Inflammatory macrophage treated with lipopolysaccharide for 4 hours (primary cell): ENCODE measurements at places on chromosomes 1 and 21.
A peak's percentile ranks its signal among the peaks of the same experiment; 100 is the strongest.

GRCh38 chr21:26169611-26170470, 729 bp downstream of the APP start:
- peak; percentile 59 for DNase-seq

DNA sequence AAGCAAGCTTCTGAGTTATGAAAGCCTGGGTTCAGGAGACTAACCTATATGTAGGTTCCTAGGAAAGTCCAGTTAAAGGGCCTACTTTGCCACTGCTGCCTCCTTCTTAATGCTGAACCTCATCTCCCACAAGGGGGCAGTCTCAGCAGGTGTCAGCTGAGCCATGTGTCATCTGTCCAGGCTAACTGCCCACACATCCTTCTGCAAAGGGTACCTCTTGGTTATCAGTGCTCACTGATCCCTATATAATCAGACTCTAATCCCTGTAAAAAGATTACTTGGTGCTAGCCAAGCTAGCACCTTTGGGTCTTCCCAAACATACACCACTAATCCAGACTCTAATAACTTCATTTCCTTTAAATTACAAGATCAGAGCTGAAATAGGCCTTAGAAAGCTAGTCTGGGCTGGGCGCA, 9.0 kb downstream of the PRDX1 start:
- DNase-seq = peak; percentile 80

- no peak for DNase-seq
Measured at GRCh38 chr1:216448011-216448510, 24.8 kb upstream of the USH2A start.

GRCh38 chr1:188140958-188141357, 1312.2 kb downstream of the PLA2G4A start:
- DNase-seq = no peak

DNA sequence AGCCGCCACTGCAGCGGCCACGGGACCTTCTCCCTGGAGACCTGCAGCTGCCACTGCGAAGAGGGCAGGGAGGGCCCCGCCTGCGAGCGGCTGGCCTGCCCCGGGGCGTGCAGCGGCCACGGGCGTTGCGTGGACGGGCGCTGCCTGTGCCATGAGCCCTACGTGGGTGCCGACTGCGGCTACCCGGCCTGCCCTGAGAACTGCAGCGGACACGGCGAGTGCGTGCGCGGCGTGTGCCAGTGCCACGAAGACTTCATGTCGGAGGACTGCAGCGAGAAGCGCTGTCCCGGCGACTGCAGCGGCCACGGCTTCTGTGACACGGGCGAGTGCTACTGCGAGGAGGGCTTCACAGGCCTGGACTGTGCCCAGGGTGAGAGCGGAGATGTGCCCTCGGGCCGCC, 11.7 kb downstream of the TNN start:
- DNase-seq = no peak

DNA sequence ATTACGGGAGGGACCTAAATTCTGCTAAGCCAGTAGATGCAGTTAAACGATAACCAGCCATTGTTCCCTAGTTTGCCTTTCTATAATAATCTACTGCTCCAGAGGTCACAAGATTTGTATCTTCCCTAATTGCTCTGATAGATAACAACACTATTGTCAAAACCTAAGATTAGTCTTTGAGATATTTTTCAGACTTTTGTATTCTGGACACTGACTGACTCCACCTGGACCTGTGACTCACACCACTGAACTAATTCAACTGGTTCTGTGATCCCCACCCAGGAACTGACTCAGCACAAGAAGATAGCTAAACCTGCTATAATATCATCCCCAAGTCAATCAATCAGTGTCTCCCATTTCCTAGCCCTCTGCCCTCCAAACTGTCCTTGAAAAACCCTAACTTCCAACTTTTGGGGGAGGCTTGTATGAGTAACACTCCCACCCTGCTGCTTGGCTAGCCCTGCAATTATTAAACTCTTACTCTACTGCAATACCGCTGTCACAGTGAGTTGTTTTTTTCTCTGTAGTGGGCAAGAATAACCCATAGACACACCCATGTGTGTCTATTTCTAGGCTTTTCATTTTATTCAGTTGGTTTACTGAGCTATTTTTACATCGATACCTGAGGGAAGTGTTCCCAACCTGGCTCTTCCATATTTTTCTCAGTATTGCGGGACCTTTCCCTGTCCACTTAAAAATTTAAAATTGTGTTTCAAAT, 11.2 kb downstream of the KIFAP3 start:
- DNase-seq = no peak

- DNase-seq = peak; percentile 54
Measured at GRCh38 chr1:159949981-159950381, 4.1 kb downstream of the SLAMF9 start.

DNA sequence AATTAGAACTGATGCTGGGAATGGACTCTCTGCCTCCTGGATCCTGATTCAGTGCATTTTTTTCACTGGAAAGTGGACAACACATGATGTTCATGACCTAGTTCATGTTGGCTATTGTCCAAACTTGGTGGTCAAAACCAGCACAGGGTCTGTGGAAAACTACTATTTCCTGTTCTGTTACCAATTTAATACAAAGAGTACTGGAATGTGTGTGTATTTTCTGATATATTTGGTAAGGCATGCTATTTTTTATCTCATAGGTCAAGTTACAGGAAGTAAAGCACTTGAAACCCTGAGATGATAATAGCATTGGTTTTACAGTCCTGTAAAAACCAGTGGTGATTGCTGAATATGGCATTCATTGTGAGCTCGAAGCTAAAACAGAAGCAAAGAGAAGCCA, 89.9 kb downstream of the SGIP1 start:
- DNase-seq = no peak

GRCh38 chr1:226823643-226824042, 46.8 kb upstream of the PSEN2 start:
- DNase-seq = peak; percentile 29

GRCh38 chr1:30695439-30695841, 27.9 kb downstream of the MATN1 start:
- DNase-seq = no peak

GRCh38 chr1:244431166-244431565, 20.5 kb downstream of the ADSS2 start:
- DNase-seq = no peak

- no peak for DNase-seq
Measured at GRCh38 chr1:93770640-93771039, 89.0 kb upstream of the BCAR3 start.

DNA sequence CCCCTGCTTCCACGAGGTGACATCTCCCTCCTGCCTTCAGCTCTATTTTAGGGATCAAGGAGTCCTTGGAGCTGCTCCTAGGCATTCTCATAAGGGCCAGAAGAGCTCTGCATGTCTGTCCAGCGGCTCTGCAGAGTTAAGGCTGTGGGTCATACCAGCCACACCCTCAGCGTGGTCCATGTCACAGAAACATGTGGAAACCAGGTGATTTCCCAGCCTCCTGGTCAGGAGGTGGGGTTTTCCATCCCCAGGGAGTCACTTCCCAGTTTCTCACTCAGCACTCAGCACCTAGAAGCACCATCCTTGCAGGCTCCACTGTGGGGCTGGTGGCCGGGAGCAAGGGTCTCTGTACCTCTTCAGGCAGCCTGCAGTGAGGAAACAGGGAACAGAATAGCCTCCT, 1.4 kb upstream of the TNFRSF1B start:
- peak; percentile 86 for DNase-seq

GRCh38 chr21:16597753-16598152, 868.0 kb downstream of the USP25 start:
- no peak for DNase-seq

GRCh38 chr1:70204600-70204999, 779 bp downstream of the LRRC40 start:
- no peak for DNase-seq

GRCh38 chr1:208336137-208336518, 91.9 kb upstream of the PLXNA2 start:
- no peak for DNase-seq

DNA sequence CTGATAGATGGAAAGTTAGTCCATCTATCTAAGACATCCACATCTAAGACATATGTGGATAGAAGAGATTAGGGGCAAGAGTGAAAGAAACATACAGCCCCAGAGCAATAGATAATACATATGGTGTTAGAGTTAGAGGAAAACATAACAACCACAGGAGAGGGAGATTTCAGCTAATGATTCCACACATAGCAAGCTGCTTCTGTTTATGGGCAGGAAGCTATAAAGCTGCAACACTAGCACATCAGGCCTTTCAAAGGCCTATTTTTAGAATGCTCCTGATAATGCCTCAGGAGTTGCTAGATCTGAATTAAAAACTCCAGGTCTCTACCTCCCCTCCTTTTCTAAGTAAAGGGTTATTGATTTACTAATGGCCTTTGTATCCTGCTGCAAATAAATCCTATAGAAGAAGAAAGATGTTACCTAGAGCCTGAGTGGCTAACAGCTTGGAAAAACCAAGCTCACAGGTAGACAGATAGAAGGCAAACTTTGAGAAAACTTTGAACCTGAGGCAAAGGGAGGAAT, 36.1 kb downstream of the BRINP2 start:
- no peak for DNase-seq

GRCh38 chr21:23398726-23399125, 2208.6 kb downstream of the MRPL39 start:
- DNase-seq = no peak

DNA sequence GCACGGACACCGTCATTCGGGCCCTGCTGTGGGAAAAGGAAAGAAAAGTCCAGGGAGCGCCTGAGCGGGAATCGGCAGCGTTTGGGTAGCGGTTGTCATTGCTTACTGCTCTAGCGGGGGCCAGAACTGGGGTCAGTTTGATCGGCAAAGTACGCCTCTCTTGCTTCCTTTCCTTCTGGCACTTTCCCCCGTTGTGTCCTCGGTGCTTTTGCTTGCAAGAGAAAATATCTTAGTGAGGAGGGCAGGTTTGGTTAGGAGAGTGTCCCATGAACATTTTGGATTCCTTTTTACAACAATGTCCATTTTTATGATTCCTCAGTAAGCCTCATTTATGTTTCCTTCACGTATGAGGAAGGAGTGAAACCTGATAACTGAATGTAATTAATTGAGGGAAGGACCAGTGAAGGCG, 670 bp downstream of the ST3GAL3 start:
- DNase-seq = peak; percentile 15

DNA sequence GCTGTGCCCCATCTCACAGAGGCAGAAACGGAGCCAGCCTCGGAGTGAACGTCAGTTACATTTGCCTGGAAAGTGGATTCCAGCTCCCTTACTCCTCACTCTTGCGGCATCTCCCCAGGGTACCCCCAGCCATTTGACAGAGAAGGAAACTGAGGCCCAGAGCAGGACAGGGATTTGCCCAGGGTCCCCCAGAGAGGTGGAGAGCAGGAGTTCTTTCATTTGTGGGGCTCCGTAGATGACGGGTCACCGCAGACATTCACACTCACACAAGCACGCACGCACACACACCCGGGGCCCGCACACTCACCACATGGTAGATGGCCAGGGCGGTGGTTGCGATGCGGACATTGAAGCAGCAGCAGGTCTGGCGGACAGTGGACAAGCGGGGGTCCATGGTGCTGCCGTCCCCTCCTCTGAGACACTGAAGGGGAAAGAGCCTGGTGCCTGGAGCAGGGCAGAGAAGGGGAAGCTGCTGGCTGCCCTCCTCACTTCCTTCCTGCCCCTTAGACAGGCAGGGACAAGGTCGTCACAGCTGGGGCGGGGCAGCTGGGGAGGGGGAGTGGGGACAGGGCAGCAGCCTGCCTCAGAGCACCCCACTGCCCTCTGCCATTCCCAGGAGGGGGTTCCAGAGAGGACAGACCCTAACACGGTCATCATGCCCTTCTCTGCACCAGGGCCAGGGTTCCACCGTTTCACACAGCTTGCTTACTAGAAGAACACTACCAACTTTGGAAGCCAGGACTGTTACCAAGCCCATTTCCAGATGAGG, at the start of gene LAPTM5:
LAPTM5 (minus strand) TSS at position 423 of the 769 bp plus-strand sequence; CDS start at position 394, 29 bp downstream.
- peak; percentile 84 for DNase-seq

- DNase-seq = peak; percentile 59
Measured at GRCh38 chr1:15299806-15300205, 52.8 kb downstream of the FHAD1 start.

DNA sequence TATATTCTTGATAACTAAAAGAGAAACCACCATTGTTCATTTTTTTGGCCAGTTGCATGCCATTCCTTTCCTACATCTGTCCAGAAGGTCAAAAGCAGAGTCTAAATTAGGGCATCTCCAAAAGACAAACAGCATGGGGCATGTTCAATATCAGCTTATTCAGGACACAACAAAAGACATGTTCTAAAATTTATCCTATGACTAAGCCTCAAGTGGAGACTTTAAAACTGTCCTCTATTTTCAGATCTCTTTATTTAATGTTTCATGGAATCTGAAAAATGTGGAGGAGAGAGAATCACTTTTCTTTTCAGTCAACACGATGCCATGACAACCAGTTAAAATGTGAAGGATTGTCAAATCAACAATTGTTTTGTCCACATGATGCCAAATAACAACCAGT, 303.4 kb upstream of the PRMT6 start:
- no peak for DNase-seq

GRCh38 chr1:93123201-93123783, 44.2 kb downstream of the MTF2 start:
- no peak for DNase-seq

GRCh38 chr1:51843948-51844347, 34.6 kb downstream of the NRDC start:
- no peak for DNase-seq
